ENCODE measurements at places on chromosomes 13 and 19. TPM values are rescaled to one million over a fixed set of nuclear protein-coding genes. Genes with fewer than 3 reads are reported as not detected.

DNA sequence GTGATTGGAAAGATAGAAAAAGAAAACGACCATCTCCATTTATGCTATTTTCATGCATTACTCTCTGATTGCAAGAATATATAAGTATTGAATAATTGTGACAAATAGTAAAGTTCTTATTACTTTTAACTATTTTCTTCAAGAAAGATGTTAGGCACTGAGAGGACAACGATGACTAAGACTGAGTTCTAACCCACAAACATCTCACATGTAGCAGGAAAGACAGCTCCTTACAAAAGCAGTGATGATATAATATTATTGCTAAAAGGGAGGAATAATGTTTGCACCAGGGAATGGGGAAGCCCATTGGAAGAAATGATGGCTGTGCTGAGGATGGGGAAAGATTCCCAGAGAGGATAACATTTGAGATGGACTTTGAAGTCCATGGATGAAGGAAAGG, 22.6 kb downstream of the RXFP2 start:
- DNase-seq, result no peak

GRCh38 chr19:47228937-47229675, 1.9 kb downstream of the BBC3 start:
- DNase-seq, result peak; percentile 67

GRCh38 chr13:91078093-91078679, 269.3 kb upstream of the MIR17HG start:
- DNase-seq, result peak; percentile 5

GRCh38 chr19:16111160-16111908, at the start of gene RAB8A:
Gene RAB8A (plus strand): TSS chr19:16111889. CDS start chr19:16111902, 13 bp downstream.
- DNase-seq, result peak; percentile 100

DNA sequence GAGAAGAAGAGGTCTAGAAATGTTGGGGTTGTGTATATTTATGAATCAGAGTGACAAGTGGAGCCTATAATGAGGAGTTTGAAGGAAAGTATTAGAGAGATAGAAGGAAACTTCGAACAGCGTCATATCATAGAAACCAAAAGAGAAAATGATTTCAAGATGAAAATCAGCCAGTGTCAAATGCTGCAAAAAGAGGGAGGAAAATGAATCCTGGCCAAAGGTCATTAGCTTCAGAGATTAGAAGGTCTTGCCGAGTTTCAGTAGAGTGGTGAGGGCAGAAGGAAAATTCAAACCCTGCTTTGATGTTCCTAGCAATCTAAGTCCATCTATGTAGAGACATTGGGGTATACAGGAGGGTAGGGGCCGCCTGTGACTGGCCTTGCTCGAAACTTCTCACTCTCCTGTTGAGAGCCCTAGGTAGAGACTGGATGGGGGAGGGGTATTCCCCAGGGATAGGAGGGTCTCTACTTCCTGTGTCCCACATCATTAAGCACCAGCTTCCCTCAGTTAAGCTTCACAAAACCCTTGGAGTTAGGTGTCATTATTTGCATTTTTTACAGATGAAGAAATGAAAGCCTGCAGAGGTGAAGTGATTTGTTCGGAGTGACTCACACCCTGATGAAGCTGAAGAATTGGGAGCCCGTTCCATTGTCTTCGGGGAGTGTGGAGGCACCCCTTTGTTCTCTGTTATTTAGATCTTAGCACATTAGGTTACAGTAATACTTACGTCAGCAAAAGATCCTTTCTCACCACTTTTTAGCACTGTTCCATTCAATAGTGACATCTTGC, 62.8 kb downstream of the FGF9 start:
- no peak for DNase-seq

DNA sequence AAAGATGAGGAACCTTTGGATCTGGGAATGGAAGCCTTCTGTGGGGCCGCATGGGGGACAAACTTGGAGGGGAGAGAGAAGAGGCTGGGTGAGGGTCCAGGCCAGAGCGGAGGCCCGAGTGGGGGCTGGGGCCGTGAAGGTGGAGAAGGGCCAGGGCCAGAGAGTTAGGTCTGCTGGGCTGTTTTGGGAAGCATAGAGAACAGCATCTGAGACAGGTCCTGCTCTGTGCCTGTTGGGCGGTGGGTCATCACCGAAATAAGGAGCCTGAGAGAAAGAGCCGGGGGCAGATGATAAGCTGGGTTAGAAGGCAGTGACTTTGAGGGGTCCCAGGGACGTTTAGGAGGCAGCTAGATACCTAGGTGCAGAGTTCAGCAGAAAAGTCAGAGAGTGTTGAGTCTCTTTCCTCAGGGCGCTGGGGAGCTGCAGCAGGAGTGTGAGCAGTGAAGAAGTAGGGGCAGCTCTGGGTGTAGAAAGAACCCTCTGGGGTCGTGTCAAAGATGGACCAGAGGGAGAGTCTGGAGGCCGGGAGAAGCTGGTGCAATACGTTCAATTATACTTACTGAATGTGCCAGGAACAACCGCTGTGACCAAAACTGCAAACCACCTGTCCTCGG, 2.7 kb downstream of the SPACA6 start:
- no peak for DNase-seq

DNA sequence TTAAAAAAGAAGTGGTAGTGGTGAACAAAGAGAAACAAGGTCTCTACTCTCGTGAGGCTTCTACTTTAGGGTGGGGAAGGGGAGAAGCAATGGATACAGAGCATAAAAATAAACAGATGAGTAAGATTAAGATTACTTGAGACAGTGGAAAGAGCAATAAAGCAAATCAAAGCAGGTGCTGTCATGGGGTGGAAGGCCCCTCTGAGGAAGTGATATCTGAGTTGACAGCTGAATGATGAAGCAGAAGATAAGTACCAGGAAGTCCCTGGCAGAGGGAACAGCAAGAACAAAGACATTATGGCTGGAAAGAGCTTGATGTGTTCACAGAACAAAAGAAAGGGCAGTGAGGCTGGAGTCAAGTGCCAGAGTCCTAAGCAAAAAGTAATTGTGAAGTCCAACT, 221.8 kb downstream of the ENOX1 start:
- no peak for DNase-seq

DNA sequence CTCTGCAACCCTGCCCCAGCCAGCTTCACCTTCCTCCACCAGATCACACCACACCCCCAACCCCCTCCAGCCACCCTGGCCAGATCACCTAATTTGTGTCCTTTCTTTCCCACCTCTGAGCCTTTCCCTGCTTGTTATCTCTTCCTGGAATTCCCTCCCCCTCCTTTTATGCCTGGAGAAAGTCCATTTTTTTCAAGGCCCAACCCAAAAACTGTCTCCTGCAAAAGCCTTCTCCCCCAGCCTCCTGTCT, 5.3 kb upstream of the TLE2 start:
- DNase-seq, result no peak

GRCh38 chr19:7104747-7105447, 35.4 kb downstream of the ZNF557 start:
- DNase-seq, result no peak

DNA sequence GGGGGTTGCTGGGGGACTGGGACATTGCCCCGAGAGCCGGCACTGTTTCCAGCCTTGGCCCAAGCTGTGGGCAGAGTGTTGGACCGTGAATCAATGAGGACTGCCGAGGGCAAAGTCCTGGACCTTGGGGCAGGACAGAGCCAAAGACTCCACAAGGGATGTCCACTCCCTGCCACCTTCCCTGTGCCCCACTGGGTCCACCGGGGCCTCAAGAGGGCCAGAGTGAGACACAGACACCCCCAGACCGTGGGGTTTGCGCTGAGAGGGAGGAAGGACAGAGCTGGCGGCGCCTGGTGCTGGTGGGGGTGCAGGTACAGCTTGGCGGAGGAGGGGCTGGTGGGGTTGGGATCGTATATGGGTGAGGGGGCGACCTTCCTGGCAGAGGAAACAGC, 11.8 kb downstream of the MAST3 start:
- no peak for DNase-seq

- no peak for DNase-seq
Measured at GRCh38 chr19:23263870-23264590, 13.8 kb upstream of the ZNF724 start.

DNA sequence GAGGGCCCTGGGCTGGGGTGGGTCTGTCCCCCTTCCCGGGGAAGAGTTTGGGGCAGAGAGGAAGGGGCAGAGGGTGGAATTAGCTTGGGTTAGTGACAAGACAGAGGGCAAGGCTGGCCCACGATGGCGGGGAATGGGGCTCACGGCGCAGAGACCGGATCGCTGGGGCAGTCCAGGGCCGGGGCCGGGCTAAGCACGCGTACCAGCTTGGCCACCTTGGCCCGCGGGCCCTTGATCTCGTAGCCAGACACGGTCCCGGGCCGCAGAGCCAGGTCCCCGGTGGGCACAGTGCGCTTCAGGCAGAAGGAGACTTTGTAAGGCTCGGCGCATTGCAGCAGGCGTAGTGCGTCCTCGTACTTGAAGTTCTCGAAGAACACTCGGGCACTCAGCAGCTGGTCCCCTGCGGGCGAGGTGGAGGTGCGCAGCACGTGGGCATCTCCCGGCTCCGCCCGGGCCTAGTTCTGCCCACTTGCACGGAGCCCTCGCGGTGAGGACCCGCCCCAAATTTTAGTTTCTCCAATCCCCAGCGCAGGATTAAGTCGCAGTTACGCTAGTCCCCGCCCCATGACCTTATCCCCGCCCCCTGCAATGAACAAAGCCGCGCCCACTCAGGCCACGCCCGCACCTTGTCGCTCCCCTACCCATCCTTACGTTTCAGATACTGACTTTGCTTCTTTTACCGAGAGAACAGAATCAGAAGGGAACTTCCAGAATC, 8.6 kb upstream of the HIPK4 start:
- peak; percentile 25 for DNase-seq

DNA sequence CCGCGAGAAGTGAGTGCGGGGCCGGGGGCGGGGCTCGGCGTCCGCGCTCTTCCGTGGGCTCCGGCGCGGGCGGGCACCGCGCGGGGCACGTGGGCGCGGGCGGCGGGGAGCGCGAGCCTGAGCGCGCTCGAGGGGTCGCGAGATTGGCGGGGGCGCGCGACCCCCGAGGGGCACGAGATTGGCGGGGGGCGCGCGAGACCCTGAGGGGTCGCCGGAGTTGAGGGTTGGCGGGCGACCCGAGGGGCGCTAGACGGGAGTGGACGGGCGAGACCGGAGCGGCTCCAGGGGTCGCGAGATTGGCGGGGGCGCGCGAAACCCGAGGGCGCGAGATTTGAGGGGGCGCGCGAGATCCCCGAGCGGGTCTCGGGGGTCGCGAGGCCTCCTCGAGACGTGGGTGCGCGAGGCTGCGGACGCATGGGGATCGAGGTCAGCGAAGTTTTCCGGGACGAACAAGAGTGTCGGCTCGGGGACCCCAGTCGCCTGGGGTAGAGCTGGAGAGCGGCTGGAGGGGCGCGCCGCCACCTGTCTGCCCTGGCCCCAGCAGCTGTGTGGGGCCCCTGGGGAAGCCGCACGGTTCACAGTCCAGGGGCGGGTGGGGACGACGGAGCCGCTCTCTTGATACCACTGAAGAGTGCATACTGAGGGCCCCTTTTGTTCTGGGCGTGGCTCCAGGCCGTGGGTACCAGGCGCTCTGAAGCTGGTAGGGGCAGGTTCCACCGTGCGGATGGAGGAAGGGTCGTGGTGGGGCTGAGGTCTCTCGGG, 682 bp downstream of the SSBP4 start:
- DNase-seq, result no peak

GRCh38 chr13:91142572-91142971, 204.9 kb upstream of the MIR17HG start:
- no peak for DNase-seq

DNA sequence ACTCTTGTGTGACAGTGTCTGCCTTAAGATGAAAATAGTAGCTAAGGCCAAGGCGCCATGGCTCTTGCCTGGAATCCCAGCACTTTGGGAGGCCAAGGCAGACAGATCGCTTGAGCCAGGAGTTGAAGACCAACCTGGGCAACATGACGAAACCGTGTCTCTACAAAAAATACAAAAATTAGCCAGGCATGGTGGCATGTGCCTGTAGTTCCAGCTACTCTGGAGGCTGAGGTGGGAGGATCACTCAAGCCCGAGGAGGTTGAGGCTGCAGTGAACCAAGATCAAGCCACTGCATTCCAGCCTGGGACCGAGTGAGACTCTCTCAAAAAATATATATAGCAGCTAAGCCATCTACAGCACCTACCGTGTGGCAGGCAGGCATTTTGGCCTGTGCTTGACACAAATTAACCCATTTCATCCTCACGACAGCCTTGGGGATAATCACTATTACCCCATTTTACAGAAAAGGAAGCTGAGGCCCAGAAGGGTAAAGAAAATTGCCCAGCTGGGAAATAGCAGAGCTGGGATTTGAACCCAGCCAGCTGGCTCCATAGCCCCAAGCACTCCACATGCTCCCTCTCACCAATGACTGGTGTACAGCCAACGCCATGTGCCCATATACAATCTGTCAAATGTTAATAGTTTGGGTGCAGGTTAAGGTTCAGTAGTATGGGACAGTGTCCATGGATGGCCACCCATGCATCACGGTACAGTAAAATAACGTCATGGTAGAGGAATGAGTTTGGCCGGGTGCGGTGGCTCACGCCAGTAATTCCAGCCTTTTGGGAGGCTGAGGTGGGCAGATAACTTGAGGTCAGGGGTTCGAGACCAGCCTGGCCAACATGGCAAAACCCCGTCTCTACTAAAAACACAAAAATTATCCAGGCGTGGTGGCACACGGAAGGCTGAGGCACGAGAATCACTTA, 3.1 kb downstream of the SLC1A5 start:
- no peak for DNase-seq

DNA sequence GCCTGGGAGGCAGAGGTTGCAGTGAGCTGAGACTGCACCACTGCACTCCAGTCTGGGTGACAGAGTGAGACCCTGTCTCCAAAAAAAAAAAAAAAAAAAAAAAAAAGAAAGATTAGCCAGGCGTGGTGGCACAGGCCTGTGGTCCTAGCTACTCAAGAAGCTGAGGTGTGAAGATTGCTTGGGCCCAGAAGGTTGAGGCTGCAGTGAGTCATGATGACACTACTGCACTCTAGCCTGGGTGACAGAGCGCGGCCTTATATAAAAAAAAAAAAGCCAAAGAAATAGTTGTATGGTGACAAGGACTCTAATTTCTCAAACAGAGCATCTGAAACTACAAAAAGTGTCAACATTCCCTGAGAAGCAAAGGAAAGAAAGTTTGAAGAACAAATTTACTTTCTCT, 3.4 kb downstream of the PBX4 start:
- no peak for DNase-seq

DNA sequence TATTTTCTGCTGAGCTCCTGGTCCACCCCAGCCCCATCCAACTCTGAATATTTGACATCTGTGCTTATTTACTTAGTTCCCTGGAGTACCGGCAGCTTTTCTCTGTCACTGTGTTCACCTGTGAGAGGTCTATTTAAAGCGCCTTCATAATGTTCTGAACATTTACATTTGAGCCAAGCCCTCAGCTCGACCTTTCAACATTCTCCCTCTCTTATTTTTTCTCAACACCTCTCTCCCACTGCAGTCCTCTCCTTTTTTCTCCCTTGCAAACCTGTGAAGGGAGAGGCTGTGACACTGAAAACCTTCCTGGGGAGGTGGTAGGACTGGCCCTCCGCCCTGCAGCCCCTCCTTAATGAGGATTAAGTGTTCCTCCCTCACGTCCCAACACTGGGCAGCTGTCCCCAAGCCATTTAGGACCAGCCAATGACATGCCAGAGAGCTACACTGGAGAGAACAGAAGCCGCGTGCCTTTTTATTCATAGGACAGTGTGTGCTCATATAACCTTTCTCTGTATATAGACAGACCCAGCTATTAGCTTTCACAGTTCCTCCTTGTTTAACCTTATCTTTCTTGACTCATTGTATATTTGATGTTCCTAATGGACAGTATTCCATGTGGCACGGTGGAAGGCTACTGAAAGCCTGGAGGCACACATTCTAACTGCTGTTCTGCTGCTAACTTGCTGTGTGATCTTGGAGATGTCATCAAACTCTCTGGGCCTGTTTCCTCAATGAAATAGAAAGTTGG, 134.8 kb downstream of the NUFIP1 start:
- DNase-seq, result no peak

The PSG1 gene
- not detected for total RNA-seq

The IFNL1 gene
- not detected for total RNA-seq

The UBXN6 gene
- 78.5 TPM for total RNA-seq

The CD79A gene
- not detected for total RNA-seq

The SGCG gene
- not detected for total RNA-seq

The FGF22 gene
- not detected for total RNA-seq

The COX6B1 gene
- 327 TPM for total RNA-seq

The AKAP8L gene
- total RNA-seq, result 99.6 TPM

Data from endothelial cell of umbilical vein (primary cell).